ENCODE measurements at places on chromosomes 2 and 18. TPM values are rescaled to one million over a fixed set of nuclear protein-coding genes. Genes with fewer than 3 reads are reported as not detected.

CNDP1 gene
- total RNA-seq: not detected

DNAJB2 gene
- 122 TPM for total RNA-seq

METTL5 gene
- total RNA-seq: 43.9 TPM

MAL gene
- 6.5 TPM for total RNA-seq

WDR7 gene
- 29.2 TPM for total RNA-seq

ARHGEF4 gene
- 140 TPM for total RNA-seq

GPATCH11 gene
- 6.1 TPM for total RNA-seq

DNA sequence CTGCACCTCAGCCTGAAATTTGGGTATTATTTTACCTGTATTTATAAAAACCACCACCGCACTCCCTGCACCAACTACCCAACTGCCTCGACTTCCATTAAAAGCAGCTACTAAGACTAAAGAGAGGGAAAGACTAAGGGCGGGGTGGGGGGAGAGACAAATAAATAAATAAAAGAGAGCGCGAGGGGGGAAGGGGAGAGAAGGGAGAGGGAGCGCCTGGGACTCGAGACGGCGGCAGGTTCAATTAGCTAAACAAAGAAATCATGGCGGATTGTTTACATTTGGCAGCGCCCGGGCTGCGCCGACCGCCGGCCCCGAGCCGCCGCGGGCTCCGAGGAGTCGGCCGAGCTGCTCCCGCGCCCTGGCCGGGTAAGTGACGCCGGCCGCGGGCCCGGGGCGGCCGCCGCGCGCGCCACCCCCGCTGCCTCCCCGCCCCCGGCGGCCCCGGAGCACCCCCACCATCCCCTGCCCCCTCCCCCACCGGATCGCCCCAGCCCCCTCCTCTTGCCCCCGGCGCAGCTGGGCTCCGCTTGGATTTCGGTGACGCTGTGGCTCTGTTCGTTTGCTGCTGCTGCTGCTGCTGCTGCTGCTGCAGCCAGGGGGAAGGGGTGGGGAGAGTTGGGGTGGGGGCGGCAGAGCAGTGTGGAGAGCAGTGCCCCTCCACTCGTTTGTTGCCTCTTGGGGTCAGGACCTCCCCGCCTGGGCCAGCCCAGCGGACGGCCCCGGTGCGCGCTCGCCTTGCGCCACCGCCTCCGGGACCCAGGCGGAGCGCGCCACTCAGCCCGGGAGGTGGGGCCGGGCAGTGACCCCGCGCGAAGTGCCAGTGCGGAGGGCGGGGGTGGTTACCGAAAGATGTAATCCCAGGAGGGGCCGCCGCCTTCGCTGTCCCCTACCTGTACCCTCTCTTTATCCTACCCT is 187.2 kb upstream of the FANCL start:
- H3K4me3 ChIP-seq: peak overlapping the region; percentile 38
- H3K36me3 ChIP-seq: no peaks in the 10 kb centered on the region
- H3K4me1 ChIP-seq: peaks cover 8% of the 10 kb centered on the region
- H3K27ac ChIP-seq: no peak overlapping the region
- no peak for DNase-seq
- H3K27me3 ChIP-seq: peaks cover 16% of the 10 kb centered on the region

- DNase-seq: no peak
- no peaks in the 10 kb centered on the region for H3K36me3 ChIP-seq
- H3K4me1 ChIP-seq: no peaks in the 10 kb centered on the region
- no peak overlapping the region for H3K4me3 ChIP-seq
Measured at GRCh38 chr18:32177530-32177929, 12.3 kb upstream of the MEP1B start.

GRCh38 chr2:64404002-64404731 is 49.8 kb upstream of the LGALSL start:
- H3K27ac ChIP-seq: peak overlapping the region; percentile 72
- no peak overlapping the region for H3K4me3 ChIP-seq
- peak; percentile 89 for DNase-seq
- no peaks in the 10 kb centered on the region for H3K36me3 ChIP-seq

DNA sequence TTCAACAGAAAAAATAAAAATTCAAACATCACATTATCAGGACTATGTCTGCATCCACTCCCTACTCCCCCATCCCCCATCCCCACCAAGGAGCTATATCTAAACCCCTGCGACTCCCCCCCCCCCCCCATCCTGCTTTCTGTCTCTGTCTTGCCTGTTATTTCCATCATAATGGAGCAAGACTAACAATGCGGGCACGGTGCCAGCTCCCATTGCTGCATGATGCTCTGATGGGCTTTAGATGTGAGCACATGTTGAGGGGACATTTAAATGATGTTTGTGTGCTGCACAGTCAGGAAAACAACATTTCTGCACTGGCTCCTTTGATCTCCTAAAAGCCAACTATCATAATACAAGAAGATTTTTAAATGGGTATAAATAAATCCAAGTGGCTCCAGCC is 644.2 kb upstream of the SETBP1 start:
- H3K27me3 ChIP-seq: no peaks in the 10 kb centered on the region
- H3K4me3 ChIP-seq: no peak overlapping the region
- DNase-seq: no peak
- H3K4me1 ChIP-seq: no peaks in the 10 kb centered on the region
- H3K27ac ChIP-seq: no peak overlapping the region

DNA sequence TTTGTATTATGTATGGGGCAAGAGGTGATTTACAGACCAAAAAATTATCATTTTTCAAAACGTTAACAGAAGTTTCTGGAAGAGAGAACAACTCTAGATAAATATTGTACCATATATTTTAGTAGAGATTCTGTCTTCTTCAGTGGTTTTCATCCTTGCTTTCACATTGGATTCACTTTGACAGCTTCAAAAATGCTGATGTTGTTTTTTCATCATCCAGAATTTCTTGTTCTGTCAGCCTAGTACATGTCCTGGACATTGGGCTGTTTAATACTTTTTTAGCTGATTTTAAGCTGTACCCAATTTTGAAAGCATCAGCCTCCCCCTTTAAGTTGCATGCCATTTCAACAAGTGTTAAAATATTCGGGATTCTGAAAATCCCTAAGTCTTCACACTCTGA is 711.3 kb upstream of the LRATD1 start:
- no peaks in the 10 kb centered on the region for H3K27me3 ChIP-seq
- H3K27ac ChIP-seq: no peak overlapping the region
- no peak overlapping the region for H3K4me3 ChIP-seq
- H3K36me3 ChIP-seq: no peaks in the 10 kb centered on the region
- no peaks in the 10 kb centered on the region for H3K4me1 ChIP-seq

DNA sequence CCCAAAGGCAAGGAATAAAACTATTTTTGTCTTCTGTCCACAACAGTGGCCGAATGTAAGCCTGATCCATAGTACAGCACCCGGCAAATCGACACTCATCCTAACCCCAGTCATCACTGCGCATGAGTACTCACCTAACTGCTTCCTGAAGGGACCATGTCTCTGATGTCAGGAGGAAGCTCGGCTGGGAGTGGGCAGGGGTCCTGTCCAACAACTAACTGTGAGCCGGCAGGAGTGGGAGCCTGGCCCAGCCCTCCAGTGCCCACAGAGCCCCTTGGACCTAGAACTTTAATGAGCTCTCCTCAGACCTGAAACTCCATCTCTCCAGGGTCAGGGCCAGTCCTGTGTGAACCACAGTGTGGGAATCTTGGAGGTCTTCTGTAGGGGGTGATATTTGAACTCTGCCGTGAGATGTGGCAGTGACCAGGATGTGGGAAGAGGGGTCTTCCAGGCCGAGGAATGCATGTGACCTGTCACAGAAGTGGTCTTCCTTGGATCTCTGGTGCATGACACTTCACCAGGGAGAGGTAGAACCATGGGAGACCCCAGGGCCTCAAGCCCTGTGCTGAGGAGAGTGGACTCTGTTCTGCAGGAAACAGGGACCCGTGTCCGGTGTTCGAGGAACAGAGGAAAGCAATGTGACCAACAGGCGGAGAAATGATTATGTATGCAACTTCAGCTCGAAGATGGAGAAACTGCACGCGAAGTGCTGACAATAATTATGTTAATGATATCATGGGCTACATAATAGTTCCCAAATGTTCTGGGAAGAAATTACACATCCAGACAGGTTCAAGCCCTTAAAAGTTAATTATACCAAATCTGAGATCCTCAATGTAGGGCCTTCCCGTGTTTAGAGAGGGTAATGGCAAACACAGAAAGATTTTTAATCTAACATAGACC is 240.1 kb upstream of the HDAC4 start:
- DNase-seq: no peak
- no peak overlapping the region for H3K27ac ChIP-seq
- no peak overlapping the region for H3K4me3 ChIP-seq
- no peaks in the 10 kb centered on the region for H3K4me1 ChIP-seq

DNA sequence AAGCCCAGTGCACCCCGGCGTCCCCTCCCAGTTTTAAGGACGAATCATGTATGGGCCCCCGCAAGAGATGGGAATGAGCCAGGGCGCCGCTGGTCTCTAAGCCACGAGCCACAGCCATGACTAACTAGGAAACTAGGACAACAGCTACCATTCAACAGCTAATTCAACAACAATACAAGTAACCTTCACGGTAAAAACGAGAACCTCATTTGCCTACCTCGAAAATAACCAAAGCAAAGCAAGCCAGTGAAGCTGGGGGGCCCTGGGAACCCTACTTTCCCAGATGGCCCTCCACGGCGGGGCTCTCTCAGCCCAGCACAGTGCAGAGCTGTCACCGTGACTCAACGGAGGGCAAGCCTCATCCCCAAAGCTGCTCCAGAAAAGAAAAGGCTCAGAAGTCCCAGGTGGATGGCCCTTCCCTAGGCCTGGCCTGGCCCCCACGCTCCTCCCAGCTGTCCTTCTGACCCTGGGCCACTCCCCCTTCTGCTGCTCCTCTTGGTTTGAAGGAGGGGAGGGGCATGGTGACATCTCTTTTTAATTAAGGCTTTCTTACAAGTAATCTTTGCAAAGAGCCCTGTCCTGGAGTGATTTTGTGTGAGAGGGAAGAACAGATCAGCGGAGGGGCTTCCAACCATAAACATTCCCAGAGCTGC is 126.3 kb downstream of the HDAC4 start:
- peak overlapping the region; percentile 37 for H3K4me3 ChIP-seq
- H3K27me3 ChIP-seq: no peaks in the 10 kb centered on the region

- no peak for DNase-seq
- H3K36me3 ChIP-seq: no peaks in the 10 kb centered on the region
- H3K4me1 ChIP-seq: no peaks in the 10 kb centered on the region
- H3K27ac ChIP-seq: no peak overlapping the region
Measured at GRCh38 chr2:190097115-190097514, 34.6 kb upstream of the MSTN start.

DNA sequence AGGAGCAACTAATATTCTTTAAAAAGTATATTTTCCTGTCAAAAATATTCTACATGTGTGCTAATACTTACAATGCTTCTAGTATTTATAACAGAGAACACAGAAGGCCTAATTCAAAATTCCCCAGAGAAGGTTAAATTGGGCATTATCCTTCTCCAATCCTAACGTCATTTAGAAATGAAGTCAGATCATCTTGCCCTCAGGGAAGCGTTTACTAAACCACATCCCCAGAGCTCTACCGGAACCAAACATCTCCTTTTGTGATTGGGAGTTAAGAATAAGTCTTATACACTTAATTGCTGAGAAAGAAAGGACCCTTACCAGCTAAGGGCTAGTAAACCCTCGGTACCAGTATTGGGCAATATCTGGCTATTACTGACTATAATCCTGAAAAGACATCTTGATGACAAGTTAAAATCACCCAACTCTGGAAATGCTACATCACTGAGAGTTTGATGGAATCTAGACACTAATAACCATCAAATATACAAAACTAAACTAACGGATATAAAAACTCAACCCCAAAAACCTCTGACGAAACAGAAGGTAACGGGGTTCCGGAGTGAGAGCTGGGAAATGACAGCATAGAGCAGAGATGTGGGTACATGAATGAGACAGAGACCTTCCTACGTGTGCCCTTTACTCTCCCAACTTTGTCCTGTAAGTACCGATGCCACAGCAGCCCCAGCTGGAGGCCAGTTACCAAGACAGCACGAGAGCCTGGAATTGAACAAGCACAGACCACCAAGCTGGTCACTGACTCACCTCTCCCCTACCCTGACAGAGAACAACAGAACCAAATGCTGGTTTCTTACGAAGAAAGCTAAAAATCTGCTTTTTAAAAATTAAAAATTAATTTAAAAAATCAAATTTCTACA is 35.0 kb downstream of the WDSUB1 start:
- H3K27me3 ChIP-seq: no peaks in the 10 kb centered on the region
- H3K4me1 ChIP-seq: peaks cover 19% of the 10 kb centered on the region
- H3K4me3 ChIP-seq: no peak overlapping the region

- H3K27ac ChIP-seq: no peak overlapping the region
- peaks cover 4% of the 10 kb centered on the region for H3K4me1 ChIP-seq
- H3K27me3 ChIP-seq: no peaks in the 10 kb centered on the region
- no peaks in the 10 kb centered on the region for H3K36me3 ChIP-seq
Measured at GRCh38 chr2:160562730-160563129, 69.1 kb upstream of the RBMS1 start.

- H3K4me1 ChIP-seq: peaks cover 10% of the 10 kb centered on the region
- DNase-seq: no peak
- H3K36me3 ChIP-seq: no peaks in the 10 kb centered on the region
- H3K27ac ChIP-seq: no peak overlapping the region
- H3K27me3 ChIP-seq: no peaks in the 10 kb centered on the region
- H3K4me3 ChIP-seq: no peak overlapping the region
Measured at GRCh38 chr18:50866765-50867164, 12.2 kb upstream of the ME2 start.

DNA sequence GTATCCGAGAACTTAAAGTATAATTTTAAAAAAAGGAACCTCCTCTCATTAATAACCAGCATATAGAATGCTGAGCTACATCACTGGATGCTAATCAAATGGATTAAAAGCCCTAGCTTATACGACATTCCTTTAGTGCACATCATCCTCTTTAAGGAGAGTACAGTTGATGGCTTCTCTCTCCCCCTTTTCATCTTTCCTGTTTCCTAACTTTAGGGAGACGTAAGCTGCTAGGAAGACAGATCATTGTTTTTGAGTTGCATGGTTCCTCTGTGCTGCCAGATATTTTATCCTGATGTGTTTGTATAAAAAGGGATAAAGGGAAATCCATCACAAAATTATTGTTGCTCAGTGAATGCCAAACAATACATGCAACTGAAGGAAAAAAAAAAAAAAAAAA is 94.2 kb downstream of the SLC8A1 start:
- H3K27ac ChIP-seq: no peak overlapping the region
- H3K4me3 ChIP-seq: no peak overlapping the region

GRCh38 chr2:152134488-152135280 is 35.8 kb upstream of the CACNB4 start:
- no peak overlapping the region for H3K4me3 ChIP-seq
- peaks cover 11% of the 10 kb centered on the region for H3K36me3 ChIP-seq
- no peak for DNase-seq
- H3K27ac ChIP-seq: no peak overlapping the region

- H3K4me1 ChIP-seq: peaks cover 8% of the 10 kb centered on the region
- H3K36me3 ChIP-seq: peaks cover 22% of the 10 kb centered on the region
- DNase-seq: no peak
- H3K27ac ChIP-seq: no peak overlapping the region
- H3K27me3 ChIP-seq: no peaks in the 10 kb centered on the region
Measured at GRCh38 chr2:112006076-112006410, 49.0 kb upstream of the TMEM87B start.
